Effector memory CD8-positive, alpha-beta T cell (primary cell): ENCODE measurements at places on chromosomes 2 and 18.

DNA sequence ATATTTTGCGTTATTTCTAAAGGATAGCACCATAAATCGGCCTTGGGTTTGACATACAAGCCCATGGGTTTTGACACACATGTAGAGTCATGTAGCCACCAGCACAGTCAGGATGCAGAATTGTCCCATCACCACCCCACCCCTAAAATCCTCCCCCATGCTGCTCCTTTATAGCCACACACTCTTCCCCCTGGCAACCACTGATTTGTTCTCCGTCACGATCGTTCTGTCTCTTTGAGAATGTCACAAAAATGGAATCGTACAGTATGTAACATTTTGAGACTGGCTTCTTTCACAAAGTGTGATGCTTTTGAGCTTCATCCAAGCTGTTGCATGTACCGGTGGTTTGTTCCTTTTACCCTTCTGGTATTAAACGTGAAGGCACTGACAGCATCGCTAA, 39.1 kb downstream of the CRACDL start:
- peaks cover 5% of the 10 kb centered on the region for H3K4me1 ChIP-seq
- H3K27ac ChIP-seq = no peak overlapping the region
- H3K27me3 ChIP-seq = no peaks in the 10 kb centered on the region
- DNase-seq = no peak
- H3K36me3 ChIP-seq = no peaks in the 10 kb centered on the region

- H3K4me3 ChIP-seq = no peak overlapping the region
- H3K36me3 ChIP-seq = no peaks in the 10 kb centered on the region
- no peak overlapping the region for H3K27ac ChIP-seq
- no peak for DNase-seq
- H3K4me1 ChIP-seq = peaks cover 2% of the 10 kb centered on the region
Measured at GRCh38 chr2:1740716-1741589, 3.4 kb downstream of the PXDN start.

DNA sequence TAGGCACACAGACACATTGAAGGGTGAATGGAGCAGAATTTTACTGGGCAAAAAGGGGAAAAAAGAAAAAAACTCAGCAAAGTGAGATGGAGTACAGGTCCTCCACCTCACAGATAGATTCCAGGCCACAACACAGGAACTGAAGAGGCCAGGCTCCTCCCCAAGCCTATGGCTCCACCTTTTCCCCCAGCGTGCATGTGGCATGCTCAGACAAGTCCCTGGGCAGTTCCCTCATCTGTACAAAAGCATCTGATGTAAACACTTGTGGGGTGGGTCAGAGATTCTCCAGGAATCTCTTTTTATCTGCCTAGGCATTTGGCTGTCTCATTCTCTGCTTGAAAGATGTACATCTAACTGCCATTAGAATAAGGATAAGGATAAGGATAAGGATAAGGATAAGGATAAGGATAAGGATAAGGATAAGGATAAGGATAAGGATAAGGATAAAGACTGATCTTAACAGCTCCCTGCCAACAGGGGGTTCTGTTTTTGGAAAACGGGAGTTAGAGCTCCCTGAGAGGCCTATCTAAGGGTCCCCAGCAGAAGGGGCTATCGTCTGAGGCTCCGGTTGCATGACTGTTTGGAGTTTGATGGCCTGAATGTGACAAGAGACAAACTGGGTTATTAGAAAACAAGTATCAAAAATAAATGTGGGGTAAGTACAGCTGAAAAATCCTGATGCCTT, 17.2 kb upstream of the ASXL3 start:
- H3K27ac ChIP-seq = no peak overlapping the region
- no peak overlapping the region for H3K4me3 ChIP-seq
- H3K36me3 ChIP-seq = no peaks in the 10 kb centered on the region
- H3K4me1 ChIP-seq = no peaks in the 10 kb centered on the region
- H3K27me3 ChIP-seq = no peaks in the 10 kb centered on the region

DNA sequence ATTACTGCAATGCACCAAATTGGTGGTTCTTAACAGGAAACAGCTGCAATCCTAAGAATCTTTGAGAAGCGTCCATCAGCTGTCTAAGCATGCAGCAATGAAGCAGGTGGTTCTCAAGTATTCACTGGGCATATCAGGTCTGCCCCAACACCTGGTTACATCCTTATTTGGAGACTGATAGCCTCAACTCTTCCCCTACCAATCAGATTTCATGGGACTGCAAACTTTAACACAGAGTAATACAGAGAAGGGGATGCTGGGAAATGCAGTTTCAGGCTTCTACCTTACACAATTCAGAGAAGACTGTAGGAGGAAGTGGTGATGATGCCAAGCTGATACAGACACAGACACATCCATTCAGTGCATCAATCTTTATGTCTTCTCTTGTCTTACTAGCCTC, 240.5 kb downstream of the BCL2 start:
- no peaks in the 10 kb centered on the region for H3K36me3 ChIP-seq
- H3K27ac ChIP-seq = no peak overlapping the region
- H3K4me1 ChIP-seq = peaks cover 6% of the 10 kb centered on the region
- DNase-seq = no peak

GRCh38 chr2:205868773-205869333, 186.6 kb downstream of the NRP2 start:
- H3K27ac ChIP-seq = no peak overlapping the region
- peaks cover 26% of the 10 kb centered on the region for H3K27me3 ChIP-seq
- no peaks in the 10 kb centered on the region for H3K4me1 ChIP-seq
- H3K36me3 ChIP-seq = no peaks in the 10 kb centered on the region

DNA sequence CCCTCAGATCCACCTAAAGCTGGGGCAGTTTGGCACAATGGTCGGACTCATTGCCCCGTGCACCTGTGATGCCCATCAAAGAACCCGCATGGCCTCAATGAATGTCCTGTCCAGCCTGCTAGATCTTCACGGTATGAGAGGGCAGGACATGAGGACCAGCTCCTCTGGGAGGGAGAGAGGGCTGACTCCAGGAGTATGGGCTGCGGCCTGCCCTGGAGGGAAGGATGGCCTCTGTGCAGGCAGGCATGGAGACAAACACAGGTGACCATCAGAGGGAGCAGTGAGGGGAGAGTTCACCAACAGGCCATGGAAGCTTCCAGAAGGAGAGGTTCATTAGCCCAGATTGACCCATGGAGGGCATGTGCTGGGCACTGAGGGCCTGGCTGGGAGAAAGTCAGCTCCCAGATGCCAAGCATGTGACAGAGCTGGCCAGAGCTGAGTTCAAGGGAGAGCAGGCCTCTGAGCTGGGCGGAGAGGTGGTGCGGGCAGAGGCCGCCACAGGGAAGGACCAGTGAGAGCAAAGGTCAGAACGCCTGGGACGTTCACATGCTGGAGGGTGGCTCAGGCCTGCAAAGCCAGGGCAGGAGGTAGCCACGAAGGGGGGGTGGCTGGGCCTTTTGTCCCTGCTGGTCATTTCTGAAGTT, 36.2 kb downstream of the HJURP start:
- peaks cover 78% of the 10 kb centered on the region for H3K27me3 ChIP-seq
- no peak for DNase-seq
- H3K4me3 ChIP-seq = no peak overlapping the region
- H3K27ac ChIP-seq = no peak overlapping the region
- no peaks in the 10 kb centered on the region for H3K36me3 ChIP-seq

DNA sequence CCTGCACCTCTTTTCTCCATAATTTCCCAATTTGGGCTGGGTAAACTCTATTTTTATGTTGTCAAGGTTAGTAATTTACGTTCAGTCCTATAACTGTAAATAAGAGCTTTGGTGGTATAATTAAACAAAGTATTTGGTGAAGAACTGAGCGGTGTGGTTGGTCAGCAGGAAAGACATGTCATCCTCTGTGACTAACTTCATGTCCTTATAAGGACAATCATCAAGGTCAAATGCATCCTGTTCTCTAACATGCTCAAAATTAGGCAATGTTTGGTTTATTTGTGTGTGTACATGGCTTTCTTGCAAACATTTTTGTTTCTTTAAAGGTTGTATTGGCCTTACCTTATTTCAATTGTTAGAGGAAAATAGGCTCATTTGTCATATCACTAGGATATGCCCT, 121.5 kb upstream of the NABP1 start:
- H3K4me3 ChIP-seq = no peak overlapping the region
- H3K4me1 ChIP-seq = peaks cover 4% of the 10 kb centered on the region
- no peak for DNase-seq
- no peak overlapping the region for H3K27ac ChIP-seq

GRCh38 chr2:99865818-99866676, 276.3 kb downstream of the AFF3 start:
- no peaks in the 10 kb centered on the region for H3K36me3 ChIP-seq
- H3K27me3 ChIP-seq = peaks cover 7% of the 10 kb centered on the region
- no peak overlapping the region for H3K27ac ChIP-seq
- no peak overlapping the region for H3K4me3 ChIP-seq
- DNase-seq = no peak
- no peaks in the 10 kb centered on the region for H3K4me1 ChIP-seq

- peaks cover 2% of the 10 kb centered on the region for H3K36me3 ChIP-seq
- no peaks in the 10 kb centered on the region for H3K27me3 ChIP-seq
- no peaks in the 10 kb centered on the region for H3K4me1 ChIP-seq
- H3K27ac ChIP-seq = no peak overlapping the region
- no peak overlapping the region for H3K4me3 ChIP-seq
Measured at GRCh38 chr2:41413813-41414485, 633.9 kb upstream of the PKDCC start.

DNA sequence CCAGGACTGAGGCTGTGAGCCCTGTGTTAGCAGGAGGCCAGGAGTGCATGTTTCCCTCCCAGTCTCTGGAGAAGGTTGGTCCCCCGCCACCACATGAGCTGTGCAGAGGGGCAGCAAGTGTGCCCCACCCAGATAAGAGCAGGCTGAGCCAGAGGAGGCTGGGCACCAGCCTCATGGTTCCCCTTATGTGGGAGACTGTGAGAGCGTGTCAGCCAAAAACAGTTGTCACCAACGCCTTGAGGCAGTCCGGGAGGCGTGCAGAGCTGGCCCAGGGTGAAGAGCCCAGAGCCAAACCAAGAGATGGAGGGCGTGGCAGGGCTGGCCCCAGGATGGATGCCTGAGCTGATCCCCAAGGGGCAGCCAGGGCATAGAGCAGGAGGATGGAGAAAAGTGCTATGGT, 128.7 kb upstream of the GLI2 start:
- H3K36me3 ChIP-seq = no peaks in the 10 kb centered on the region
- H3K27me3 ChIP-seq = peaks cover 27% of the 10 kb centered on the region
- H3K4me1 ChIP-seq = peaks cover 3% of the 10 kb centered on the region
- no peak overlapping the region for H3K27ac ChIP-seq
- DNase-seq = no peak

DNA sequence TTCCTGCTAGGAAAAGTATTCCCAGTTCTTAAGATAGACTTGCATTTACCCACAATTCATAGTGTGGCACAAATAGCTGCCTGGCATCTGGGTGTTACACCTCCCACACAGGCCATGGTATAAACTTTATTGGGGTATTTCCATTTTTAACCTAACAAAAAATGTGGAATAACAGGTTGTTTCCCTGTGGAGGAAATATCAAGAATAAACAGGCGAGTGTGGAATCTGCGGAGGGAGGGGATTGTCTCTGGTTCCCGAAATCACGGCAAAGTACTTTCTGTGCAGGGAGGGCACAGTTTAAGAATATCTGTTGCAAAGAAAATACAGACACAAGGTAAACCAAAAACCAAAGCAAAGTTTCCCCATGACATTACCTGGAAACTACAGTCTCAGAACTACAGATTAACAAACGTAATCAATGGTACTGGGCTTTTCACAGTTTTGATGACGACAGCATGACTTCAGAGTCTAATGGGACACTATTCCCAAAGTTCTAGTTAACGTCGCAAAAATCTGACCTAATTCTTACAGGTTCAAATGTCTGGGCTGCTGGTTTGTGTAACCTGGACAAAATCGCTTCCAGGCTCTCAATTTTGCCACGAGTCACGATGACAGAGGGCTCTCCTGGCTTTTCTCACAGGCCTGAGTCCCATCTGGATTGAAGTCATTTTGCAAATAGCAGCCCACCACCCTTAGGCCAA, 1.4 kb downstream of the STARD7 start:
- peak overlapping the region; percentile 94 for H3K4me3 ChIP-seq
- no peak for DNase-seq
- peaks cover 31% of the 10 kb centered on the region for H3K36me3 ChIP-seq
- H3K27me3 ChIP-seq = no peaks in the 10 kb centered on the region
- peak overlapping the region; percentile 91 for H3K27ac ChIP-seq
- peaks cover 50% of the 10 kb centered on the region for H3K4me1 ChIP-seq

- H3K27ac ChIP-seq = peak overlapping the region; percentile 68
- H3K4me1 ChIP-seq = peaks cover 61% of the 10 kb centered on the region
- H3K4me3 ChIP-seq = no peak overlapping the region
Measured at GRCh38 chr2:121555008-121555407, 24.3 kb downstream of the RNU4ATAC start.

DNA sequence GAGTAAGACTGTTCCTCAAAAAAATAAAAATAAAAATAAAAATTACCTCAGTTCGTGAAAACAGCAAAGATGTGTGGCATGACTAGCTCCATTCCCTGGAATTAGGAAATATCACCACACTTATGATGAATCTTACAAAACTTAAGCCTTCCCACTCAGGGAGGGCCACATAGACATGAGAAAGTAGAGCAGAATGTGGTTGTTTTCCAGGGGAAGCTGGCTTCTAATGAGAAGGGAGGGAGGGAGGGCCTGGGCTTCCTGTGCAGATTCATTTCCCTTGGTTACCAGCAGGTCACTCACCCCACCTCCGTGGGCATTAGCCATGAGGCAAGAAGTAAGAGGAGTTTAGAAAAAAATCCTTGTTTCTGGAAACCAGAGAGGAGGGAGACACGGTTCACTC, 95.9 kb upstream of the RMDN2 start:
- H3K27ac ChIP-seq = no peak overlapping the region
- no peaks in the 10 kb centered on the region for H3K36me3 ChIP-seq
- DNase-seq = no peak
- peaks cover 6% of the 10 kb centered on the region for H3K4me1 ChIP-seq
- peaks cover under 1% of the 10 kb centered on the region for H3K27me3 ChIP-seq

DNA sequence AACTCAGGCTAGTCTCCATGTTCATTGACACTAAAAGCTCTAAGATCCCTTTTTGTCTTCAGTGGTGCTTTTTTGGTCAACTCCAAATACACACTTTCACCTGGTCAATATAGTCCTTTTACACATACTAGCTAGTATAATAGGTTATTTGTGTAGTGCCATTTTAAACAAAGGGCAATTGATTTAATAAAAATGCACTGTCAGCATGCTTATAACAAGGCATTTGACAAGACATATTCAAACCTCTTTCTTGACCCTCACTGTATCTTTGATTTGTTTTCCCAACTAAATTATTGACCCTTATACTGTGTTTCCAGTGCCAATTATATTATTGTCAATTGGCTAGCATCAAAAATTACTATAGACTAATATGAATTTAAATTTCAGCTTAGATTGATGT, 1117.6 kb upstream of the DDX18 start:
- H3K27ac ChIP-seq = no peak overlapping the region
- no peaks in the 10 kb centered on the region for H3K27me3 ChIP-seq
- no peak for DNase-seq
- H3K4me1 ChIP-seq = no peaks in the 10 kb centered on the region
- no peaks in the 10 kb centered on the region for H3K36me3 ChIP-seq
- no peak overlapping the region for H3K4me3 ChIP-seq

DNA sequence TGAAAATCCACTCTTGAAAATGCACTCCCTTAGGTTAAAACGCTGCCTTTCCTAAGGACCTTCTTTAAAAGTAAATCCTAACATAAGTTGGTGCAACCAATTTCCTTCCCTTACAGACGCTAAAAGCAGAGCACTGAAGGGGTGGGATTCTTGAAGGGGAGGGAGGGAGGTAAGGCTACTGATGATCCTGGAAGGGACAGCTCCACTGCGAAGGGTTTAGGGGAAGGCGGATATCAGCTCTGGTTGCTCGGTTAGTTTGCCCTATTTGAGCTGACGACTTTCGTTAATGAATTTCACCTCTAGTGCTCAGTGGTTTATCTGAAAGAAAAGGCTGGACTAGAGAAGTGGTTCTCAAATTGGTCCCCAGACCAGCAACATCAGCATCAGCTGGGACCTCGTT, 49.7 kb upstream of the SIGLEC15 start:
- no peak for DNase-seq
- no peak overlapping the region for H3K27ac ChIP-seq
- peaks cover 43% of the 10 kb centered on the region for H3K4me1 ChIP-seq
- peak overlapping the region; percentile 41 for H3K4me3 ChIP-seq
- H3K27me3 ChIP-seq = no peaks in the 10 kb centered on the region
